Ecto neural progenitor cell (in vitro differentiated cells): ENCODE measurements at places on chromosomes 11 and 22.
A peak's percentile ranks its signal among the peaks of the same experiment; 100 is the strongest.

GRCh38 chr22:28772633-28773460 lies at the start of gene CCDC117:
Gene CCDC117, plus strand, starts transcription at chr22:28772695. Its CDS starts 155 bp downstream, at chr22:28772850.
- peak; percentile 96 for DNase-seq

DNA sequence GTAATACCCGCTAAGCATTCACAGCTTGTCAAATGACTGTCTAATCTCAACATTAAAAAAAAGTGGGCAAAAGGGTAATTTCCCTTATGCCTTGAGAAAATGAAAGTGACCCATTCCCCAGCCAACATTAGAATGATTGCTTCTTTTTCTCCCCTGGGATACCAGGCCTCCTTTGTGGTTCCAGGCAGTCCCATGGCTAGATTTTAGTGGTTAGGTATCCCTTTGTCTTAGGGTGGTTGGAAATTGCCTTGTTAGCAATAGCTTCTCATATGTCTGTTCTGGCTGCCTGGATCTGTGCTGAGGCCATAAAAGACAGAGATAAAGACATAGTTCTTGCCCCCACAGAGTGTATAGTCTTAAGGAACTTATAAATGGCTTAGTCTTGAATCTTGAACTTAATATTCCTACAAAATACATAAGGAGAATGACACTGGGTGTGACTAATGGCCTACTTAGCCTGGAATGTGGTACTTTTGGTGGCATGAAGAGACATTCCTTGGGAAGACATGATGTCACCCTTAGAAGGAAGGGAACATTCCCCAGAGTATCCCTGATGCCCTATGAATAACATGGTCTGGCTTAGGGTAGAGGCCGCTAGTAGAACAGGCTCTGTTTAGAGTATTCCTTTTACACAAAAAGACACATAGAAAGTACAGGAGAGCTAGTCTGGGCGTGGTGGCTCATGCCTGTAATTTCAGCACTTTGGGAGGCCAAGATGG lies 90.3 kb downstream of the ZBTB16 start:
- no peak for DNase-seq

DNA sequence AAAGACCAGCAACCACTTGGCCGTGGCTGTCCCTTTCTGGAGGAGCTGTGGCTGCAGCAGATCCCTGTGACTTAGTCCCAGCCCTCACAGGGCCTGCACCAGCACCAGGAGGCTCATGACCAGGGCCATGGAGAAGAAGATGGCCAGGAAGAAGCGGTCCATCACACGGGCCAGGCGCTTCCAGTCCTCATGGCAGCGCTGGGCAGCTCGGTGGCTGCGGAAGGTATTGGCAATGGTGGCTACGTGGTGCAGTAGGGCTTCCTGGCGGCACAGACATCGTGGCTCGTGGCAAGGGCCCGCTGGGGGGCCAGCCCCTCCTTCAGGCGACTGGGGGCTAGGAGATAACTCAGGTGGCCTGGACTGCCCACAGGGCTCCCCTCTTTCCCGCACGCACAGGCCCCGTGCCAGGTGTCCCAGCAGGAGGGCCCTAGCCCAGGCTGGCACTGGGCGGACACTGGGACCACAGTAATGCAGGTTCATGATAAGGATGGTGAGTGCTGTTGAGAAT lies 5.1 kb downstream of the CHRNA10 start:
- DNase-seq, result no peak

DNA sequence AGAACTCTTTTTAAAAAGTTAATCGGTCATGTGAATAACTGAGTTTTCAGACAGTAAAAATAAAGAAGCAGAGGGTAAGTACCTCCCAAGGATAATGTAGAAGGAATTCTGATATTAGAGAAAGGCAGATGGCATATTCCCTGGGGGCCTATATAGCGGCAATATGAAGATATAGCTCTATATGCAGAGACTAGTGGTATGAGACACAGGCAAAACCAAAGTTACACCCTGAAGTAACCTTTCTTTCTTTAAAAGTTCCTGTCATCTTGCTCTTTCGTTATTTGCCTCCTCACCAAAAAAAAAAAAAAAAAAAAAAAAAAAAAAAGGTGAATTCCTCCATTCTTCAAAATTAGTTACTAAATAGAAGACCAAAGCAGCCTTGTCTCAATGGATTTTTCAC lies 76.2 kb upstream of the ARHGAP32 start:
- DNase-seq, result no peak

- DNase-seq, result peak; percentile 65
Measured at GRCh38 chr11:45518141-45518832, 147.1 kb downstream of the CHST1 start.

DNA sequence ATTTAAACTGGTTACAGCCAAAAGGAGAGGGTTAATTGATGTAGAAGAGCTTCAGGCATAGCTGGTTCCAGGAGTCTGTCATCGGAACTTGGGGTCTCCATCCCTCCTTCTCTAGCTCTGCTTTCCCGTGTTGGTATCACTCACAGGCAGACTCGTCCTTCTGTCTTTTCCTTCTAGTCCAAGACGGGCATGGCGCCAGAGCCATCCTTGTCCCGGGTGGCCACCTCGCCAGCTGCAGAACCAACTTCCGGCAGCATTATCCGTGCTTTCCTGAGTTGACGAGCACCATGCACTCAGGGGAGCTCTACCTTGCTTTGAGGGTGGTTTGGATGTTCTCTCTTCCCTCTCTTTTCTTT lies 14.7 kb downstream of the LINC01488 start:
- DNase-seq, result no peak

GRCh38 chr11:119300198-119300964 lies 16.5 kb downstream of the MCAM start:
- DNase-seq, result no peak

DNA sequence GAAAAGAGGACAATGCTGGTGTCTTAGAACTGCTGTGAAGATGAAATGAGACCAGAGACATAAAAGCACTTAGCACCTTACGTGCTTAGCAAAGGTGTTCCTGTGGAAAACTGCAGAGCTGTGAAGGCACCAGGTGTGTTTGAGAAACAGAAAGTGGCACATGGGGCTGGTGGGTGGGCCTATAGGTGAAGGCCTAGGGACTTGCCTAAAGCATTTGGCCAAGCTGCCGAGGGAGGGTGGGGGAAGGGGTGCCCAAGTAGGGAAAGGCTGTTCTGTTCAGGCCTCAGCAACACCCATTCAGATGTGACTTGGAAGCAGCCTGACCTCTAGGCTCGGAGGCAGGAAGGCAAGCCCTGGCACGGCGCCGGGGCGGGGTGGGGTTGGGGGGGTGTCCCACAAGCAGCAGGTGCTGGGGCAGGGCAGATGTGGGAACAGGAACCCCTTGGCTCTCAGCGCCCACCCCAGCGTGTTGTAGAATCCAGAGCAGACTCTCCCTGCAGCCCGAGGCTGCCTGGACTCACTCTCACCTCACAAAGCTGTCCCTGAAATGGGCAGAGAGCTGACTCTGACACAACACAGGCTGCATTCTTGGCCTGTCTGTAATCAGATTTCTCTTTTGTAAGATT lies 366.7 kb upstream of the NARS2 start:
- no peak for DNase-seq
